ENCODE measurements at places on chromosomes 2 and 18.
A peak's percentile ranks its signal among the peaks of the same experiment; 100 is the strongest.

GRCh38 chr2:40177366-40177765, 274.5 kb downstream of the SLC8A1 start:
- no peak for DNase-seq

DNA sequence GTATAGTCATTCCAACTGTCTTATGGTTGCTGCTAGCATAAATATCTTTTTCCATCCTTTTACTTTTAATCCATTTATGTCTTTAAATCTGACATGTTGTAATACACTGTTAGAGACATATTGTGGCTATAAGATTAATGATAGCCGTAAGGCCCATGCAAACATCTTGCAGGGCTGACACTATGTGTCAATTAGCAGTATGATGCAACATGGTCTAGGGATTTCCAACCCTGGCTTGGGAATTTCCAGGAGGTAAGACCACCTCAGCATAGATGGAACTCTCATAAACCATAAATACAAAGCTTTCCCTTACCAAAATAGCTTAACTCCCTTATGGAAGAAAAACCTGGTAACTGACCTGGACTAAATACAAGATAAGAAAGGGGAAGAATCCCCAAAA, 16.5 kb downstream of the SCLY start:
- DNase-seq, result no peak

GRCh38 chr18:50630895-50631294, 71.0 kb downstream of the MAPK4 start:
- no peak for DNase-seq

GRCh38 chr18:80147418-80148325, 38.6 kb downstream of the ADNP2 start:
- peak; percentile 53 for DNase-seq

GRCh38 chr18:58201733-58202730, 158.0 kb downstream of the NEDD4L start:
- no peak for DNase-seq

GRCh38 chr18:48552130-48552529, 13.3 kb downstream of the CTIF start:
- DNase-seq, result no peak

- DNase-seq, result no peak
These were observed 40.9 kb downstream of the SLC4A3 start for GRCh38 chr2:219668316-219668715.

DNA sequence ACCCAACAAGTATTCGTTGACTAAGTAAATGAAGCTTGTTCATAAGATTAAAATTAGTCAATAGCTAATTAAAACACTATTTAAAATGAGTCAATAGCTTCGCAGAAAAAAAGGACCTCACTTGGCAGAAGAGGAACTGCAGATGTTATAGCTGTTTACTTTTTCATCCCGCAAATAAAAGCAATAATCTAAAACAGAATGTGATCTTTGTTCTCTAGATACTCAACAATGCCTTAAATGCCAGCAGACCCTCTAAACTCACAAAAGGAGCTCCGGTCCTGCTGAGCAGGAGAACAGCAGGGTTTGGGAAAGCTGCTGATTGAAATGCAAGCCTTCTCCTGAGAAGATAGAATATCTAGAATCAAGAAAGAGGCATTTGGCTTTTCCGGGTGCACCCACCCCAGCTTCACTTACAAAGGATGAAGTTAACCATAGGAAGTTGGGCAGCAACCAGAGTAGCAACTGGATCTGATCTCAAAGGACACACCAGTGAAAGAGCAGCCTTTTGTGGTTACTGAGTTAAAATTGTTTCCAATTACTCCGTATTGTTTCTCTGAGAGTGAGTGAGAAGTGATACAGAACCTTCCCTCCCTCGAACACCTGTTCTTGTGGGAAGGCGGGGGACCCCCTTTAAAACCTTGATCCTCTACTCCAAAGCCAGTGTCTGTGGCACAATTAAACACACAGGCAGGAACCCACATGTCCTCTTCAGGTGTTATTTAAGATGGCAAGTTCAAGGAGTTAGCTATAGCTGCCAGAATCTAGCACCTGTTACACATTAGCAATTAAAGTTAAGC, 6.8 kb downstream of the CCBE1 start:
- no peak for DNase-seq

GRCh38 chr2:192887337-192887736, 692.6 kb upstream of the TMEFF2 start:
- no peak for DNase-seq

- no peak for DNase-seq
These were observed 315.9 kb upstream of the THUMPD2 start for GRCh38 chr2:40095000-40095399.

DNA sequence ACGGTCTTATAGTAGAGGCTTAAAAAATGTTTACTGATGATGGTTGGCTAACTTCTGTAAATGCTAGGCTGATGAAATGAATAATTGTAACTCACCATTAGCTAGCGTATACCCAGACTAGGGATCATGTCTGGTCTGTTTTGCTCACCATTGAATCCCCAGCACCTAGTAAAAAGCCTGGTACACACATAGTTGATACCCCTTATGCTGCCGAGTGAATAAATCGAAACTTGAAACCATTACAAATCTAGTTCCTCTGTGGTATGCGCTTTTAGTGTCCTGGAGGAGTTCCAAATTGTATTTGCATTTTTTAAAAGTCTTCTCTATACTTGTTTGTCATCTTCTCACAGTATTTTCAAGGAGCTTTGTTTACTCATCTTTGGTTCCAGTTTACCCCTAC, 1.3 kb downstream of the TAF1B start:
- DNase-seq, result no peak

GRCh38 chr2:222649801-222650200, 6.1 kb downstream of the FARSB start:
- DNase-seq, result no peak

DNA sequence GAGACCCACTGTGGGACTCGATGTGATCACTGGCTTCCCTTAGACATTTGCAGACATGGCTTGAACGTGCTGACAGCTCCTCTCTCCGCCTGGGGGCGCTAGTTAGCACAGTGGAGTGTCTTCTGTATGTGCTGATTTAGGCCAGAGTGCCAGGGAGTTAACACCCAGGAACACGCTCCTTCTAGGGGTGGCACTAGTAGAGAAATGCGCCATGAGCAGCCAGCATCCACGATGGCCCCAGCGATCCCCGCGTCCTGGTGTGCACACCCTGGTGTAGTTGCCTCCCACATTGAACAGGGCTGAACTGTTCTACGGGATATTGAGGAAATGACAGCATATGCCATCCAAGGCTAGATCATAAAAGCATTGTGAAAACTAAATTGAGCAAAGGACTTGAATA, 11.4 kb upstream of the NMUR1 start:
- DNase-seq, result no peak

DNA sequence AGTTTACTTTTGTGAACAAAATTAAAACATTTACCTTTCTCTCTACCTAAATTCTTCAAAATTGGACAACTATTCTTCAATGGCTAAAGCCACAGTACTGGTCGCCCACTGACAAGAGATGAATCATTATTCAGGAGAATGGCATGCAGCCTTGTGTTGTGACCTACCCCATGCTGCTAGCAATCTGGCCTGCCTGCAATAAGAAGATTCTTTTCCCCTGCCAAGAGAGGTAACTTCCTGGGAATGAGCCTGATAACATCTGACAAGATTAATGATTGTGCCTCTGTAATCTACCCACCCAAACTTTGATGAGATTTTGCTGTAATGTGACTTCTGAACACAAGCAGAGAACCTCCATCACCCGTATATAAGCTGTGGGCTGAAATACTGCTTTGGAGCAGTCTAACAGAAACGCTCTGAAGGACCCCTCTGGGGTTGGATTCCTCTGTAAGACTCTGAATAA, 47.0 kb upstream of the ST3GAL5 start:
- no peak for DNase-seq

DNA sequence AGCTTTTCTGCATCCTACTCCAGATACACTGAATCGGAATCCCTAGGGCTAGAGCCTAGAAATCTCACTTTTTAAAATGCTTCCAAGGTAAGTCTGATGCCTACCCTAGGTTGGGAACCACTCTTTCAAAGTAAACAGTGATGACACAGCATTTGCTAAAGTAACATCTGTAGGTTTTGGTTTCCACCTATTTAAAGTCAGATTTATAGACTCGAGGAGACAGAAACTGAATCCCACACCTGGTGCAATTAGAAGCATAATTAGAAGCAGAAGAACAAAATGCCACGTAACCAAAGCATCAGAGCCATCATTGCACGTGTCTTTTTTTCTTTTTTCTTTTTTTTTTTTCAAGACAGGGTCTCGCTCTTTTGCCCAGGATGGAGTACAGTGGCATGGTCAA, 40.9 kb downstream of the PDK1 start:
- DNase-seq, result no peak

GRCh38 chr2:46666044-46666679, 186.8 kb downstream of the TMEM247 start:
- DNase-seq, result no peak

GRCh38 chr2:112757265-112757664, 7.1 kb downstream of the CKAP2L start:
- DNase-seq, result no peak

GRCh38 chr18:25650201-25650941, 298.4 kb upstream of the ZNF521 start:
- DNase-seq, result no peak

DNA sequence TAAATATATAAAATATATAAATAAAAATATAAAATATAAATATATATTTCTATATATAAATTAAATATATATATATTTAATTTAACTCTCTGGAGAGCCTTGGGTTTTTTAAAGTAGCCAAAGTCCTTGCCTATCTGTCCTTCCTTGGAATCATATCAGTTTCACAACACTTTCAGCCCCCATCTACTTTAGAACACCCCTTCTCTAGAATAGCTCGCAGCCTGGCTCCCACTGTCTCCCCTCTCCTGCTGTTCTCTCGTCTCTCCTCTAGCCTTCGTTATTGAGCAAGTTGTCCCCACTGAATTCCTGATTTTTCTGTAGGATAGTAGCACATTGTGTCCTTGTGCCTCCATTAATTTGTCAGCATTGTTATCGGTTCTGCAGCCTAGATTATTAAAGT, 677.0 kb downstream of the RNF144A start:
- DNase-seq, result no peak

DNA sequence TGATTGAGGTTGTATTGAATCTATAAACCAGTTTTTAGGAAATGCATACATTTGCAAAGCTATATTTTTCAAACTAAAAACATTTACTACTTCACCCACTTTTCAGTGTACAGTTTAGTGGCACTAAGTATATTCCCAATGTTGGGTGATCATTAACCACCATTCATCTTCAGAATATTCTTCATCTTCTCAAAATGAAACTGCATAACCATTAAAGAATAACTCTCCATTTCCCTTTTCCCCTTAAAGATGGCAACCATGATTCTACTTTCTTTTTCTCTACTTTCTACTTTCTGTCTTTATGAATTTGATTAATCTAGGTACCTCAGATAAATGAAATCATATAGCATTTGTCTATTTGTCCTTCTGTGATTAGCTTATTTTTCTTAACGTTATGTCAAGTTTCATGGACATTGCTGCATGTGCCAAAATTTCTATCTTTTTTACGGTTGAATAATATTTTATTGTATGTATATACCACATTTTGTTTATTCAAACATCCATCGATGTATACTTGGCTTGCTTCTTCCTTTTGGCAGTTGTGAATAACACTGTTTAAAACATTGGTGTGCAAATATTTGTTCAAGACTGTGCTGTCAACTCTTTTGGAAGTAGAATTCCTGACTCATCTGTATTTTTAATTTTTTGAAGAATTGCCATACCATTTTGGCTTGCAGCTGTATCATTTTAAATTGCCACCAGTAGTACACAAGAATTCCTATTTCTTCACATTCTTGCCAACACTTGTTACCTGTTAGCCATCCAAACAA, 104.9 kb downstream of the RPRM start:
- no peak for DNase-seq

GRCh38 chr2:197674060-197674459, 1.3 kb downstream of the RFTN2 start:
- DNase-seq, result no peak
